Left lung (tissue), 14 donors: ENCODE measurements at places on chromosomes 12 and 14. TPM values are rescaled to one million over a fixed set of nuclear protein-coding genes. Genes with fewer than 3 reads are reported as not detected.

IFNG-AS1 gene
- total RNA-seq: 0.71 TPM

NEUROD4 gene
- total RNA-seq: not detected

TAS2R8 gene
- total RNA-seq: not detected

PPP1R12A gene
- total RNA-seq: 62.9 TPM

SLC4A8 gene
- total RNA-seq: 3.9 TPM

PPM1H gene
- 11.0 TPM for total RNA-seq
